ENCODE measurements at places on chromosomes 5 and 9.

- no peak for DNase-seq
Measured at GRCh38 chr5:172145870-172146747, 41.9 kb downstream of the STK10 start.

DNA sequence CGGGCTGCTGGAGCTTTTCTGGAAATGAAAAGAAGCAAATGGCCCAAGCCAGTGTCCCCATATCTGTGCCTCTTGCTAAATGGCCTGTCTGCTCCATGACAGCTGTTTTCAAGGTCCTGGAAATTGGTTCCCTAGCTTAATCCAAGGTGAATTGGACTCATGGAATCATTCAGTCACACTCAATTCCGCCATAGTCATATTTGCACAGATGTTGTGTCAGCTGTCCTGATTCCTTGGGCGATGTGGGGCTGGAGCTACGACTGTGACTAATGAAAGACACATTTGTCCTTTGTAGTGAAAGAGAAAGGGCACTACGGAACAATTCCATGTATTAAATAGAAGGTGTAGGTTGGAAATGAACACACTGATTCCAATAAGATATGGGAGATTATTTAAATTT lies 102.9 kb upstream of the MEGF10 start:
- DNase-seq: no peak

DNA sequence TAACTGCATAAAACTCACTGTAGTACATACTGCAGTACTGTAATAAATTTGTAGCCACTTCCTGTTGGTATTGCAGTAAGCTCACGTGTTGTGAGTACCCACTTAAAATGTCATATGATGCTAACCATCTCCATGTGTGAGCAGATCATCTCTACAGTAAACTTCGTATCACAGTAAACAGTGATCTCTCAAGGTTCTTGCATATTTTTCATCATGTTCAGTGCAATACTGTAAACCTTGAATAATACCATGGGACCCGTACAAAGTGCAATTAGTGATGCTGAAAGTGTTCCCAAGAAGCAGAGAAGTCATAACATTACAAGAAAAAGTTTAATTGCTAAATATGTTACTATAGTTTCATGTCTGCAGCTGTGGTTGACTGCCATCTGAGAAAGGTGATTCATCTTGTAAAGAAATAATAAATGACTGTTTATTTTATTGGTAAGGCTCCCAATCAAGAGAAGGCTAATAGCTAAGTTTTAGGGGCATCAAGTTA lies 253.8 kb upstream of the POU5F2 start:
- DNase-seq: no peak

- no peak for DNase-seq
Measured at GRCh38 chr5:122761115-122761514, 13.8 kb upstream of the SNX2 start.

- peak; percentile 63 for DNase-seq
Measured at GRCh38 chr5:168679515-168679920, 100.3 kb upstream of the PANK3 start.

DNA sequence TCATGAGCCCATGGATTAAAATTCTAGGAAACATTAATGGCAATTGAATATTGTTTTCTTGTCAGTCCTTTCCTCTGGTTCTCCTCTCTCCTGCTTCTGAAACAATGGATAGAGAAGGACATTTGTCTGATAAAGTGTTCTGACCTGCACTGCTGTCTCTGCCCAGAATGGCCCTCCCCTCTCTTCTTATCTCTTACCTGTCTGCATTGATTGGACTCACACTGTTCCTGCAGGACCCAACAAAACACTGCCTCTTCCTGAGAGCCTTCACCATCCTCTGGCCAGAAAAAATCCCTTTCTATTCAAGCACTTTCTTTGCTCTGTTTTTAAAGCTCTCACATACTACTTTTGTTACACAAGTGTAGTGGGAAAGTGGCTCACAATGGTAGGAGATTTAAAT lies 143.8 kb upstream of the DHFR start:
- DNase-seq: no peak

DNA sequence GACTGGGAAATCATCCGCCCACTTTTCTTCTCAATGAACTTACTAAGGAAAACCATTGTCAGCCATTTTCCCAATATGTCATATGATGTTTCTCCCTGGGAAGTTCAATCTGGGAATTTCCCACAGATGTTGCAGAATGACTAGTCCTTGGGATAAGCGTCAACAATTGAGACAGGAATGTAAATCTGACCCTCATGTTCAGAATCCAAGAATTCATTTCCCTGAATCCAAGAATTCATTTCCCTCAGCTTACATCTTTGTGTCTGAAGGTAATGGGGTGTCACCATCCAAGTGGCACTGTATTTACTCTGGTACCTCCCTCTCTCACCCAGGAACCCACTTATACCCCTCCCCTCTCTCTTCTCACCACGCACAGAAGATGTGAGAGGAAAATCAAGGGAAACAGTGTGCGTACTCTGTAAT lies 7.4 kb downstream of the KLF9 start:
- DNase-seq: peak; percentile 23

DNA sequence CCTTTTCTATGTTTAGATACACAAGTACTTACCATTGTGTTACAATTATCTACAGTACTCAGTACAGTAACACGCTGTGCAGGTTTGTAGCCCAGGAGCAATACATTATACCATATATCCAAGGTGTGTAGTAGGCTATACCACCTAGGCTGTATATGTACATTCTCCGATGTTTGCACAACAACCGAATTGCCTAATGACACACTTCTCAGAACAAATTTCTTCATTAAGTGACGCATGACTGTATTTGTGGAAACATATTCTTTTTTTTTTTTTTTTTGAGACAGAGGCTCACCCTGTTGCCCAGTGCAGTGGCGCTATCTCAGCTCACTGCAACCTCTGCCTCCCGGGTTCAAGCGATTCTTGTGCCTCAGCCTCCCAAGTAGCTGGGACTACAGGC lies 4.0 kb upstream of the RAD23B start:
- DNase-seq: no peak

DNA sequence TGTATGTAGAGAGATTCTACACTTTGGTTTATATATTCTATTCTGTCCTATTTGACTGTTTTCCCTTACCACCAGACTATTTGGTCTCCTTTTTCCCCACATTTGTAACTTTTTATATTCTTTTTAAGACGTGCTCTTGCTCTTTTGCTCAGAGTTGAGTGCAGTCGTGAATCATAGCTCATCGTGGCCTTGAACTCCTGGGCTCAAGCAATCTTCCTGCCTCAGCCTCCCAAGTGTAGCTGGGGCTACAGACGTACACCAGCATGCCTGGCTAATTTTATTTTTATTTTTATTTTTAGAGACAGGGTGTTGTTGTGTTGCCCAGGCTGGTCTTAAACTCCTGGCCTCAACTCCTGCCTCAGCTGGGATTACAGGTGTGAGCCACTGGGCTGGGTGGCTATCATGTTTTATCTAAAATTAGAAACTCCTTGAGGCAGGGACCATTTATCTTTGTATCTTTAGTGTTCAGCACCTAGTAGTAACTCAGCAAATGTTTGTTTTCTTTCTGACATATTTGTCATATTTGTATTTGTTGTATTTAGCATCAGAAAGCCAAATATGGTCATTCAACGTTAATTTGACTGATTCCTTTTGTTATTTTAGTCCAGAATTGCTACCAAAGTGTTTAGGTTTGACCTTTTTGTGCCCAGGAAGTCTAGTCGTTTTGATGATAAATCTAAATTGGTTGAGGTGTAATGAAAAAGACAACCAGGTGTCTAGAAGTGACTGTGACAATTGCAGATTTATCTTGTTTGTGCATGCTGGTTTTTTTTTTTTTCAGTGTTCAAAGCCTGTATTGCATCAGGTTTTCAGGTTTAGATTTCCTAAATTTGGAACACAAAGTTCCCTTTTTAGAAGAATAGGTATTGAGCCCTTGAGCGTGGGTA lies 44.3 kb downstream of the ERBIN start:
- DNase-seq: no peak

DNA sequence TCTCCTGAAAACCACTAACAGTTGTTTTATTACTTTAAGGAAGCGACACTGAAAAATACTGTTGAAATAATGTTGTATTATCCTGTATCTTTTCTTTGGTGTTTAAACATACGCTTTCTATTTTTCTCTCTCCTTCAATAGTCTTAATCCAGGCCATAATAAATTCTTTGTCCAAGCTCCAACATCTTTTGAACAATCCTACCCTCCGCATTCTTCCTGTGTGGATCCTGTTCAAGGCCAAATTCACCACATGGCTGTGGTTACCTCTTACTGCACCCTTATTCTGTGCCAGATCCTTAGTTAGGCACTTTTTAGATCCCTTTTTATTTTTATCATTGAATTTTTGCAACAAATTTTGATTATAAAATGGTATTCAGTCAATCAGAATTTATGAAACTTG lies 1691.5 kb downstream of the MAT2B start:
- no peak for DNase-seq

DNA sequence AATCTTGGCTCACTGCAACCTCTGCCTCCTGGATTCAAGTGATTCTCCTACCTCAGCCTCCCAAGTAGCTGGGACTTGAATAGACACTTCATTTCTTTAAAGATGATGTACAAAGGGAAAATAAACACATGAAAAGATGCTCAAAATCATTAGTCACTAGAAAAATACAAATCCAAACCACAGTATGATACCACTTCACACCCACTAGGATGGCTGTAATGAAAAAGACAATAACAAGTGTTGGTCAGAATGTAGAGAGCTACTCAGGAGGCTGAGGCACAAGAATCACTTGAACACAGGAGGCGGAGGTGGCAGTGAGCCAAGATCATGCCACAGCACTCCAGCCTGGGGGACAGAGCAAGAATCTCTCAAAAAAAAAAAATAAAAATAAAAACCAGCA lies 13.0 kb downstream of the F2RL2 start:
- no peak for DNase-seq

GRCh38 chr5:1768283-1769000 lies 31.2 kb downstream of the MRPL36 start:
- DNase-seq: no peak

GRCh38 chr5:39224196-39224761 lies 4.9 kb upstream of the FYB1 start:
- DNase-seq: no peak

DNA sequence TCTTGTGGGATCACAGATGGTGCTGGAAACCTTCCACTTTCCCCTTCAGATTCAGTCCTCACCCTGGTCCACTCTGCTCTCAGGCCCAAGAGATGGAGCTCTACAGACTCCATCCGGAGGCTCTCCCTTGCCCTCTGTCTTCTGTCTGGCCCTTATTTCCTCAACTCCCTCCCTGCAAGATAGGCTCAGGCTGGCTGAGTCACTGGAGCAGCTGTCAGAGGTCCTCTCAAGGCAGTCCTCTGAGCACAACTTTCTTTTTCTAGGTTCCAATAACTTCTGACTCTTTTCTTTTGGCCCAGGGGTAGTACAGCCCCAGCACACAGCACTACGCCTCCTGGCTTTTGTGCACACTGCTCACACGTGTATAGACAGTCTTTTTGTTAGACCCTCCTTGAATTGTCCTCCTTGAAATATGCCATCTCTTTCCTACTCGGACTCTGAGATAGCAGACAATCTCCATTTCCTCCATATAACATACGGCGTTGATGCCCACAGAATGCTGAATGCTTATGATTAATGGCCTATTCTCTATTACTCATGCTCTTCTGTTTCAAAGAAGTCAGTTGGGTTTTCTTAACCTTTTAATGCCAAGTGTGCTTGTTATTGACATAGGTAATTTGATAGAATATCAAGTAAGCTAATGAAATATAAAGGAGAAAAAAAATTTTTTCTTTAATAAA lies 193.1 kb downstream of the SLC12A2 start:
- DNase-seq: no peak

- no peak for DNase-seq
Measured at GRCh38 chr5:124088289-124089032, 576.5 kb downstream of the CSNK1G3 start.

- DNase-seq: no peak
Measured at GRCh38 chr9:133545494-133546286, 11.2 kb downstream of the ADAMTSL2 start.

DNA sequence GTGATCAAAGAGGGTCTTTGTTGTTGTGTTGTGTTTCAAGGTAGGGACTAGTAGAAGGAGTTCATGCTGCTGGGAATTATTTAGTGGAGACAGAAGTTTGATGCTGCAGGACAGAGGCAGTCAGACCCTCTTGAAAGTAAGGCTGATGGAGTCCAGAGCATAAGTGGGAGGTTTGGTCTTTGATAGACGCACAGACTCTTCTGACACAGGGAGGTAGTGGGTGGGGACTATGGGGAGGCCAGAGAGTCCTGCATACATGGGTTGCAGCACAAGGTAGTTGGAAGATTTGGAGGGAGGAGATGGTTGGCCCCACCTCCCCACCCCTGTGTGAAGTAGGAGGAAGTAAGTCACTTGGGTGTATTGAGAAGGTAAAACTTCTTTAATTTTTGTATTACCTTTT lies 2.4 kb upstream of the CCDC112 start:
- DNase-seq: no peak

GRCh38 chr5:90875456-90875855 lies 316.9 kb downstream of the ADGRV1 start:
- no peak for DNase-seq

DNA sequence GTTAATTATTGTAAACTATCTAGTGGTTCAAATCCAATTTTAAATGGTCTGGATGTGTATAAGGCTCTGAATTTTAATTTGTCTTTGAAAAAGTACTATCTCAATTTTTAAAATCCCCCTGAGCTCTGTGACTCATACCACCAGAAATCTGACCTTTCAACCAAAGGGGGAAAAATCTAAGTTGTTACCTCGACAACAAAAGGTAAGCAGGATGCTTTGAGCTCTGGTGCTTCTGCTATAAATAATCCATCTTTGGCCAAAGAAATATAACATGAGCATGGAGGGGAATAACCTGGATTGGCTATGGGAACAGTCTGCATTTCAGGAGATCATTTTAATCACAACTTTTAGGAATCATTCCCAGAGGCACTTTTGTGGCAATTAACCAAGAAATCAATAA lies 76.3 kb upstream of the PCSK1 start:
- no peak for DNase-seq

- no peak for DNase-seq
Measured at GRCh38 chr9:105832096-105832710, 137.9 kb downstream of the TMEM38B start.

DNA sequence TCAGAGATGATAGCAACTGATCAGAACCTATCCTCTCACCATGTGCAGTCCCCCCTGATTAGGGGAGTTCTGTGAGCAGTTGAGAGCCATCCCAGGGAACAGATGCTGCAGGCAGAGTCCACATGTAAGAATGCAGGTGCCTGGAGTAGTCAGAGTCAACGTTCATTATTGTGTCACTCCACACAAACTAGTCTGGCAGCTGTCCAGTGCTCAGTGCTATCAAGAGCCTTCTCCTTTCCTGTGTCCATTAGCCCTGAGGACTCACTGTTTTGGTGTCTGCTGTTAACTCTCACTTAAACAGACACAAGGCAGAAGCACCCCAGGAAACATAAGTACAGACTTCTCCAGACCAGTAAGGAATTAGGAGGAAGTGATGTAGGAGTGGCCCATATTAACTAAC lies 2.5 kb downstream of the SH3TC2 start:
- peak; percentile 65 for DNase-seq

Data from SW 1271 (cell line).